Tibial nerve (tissue), 4 donors: ENCODE measurements at places on chromosomes 7 and 10.

GRCh38 chr10:49115796-49116508 is 630 bp upstream of the VSTM4 start:
- no peak for DNase-seq

DNA sequence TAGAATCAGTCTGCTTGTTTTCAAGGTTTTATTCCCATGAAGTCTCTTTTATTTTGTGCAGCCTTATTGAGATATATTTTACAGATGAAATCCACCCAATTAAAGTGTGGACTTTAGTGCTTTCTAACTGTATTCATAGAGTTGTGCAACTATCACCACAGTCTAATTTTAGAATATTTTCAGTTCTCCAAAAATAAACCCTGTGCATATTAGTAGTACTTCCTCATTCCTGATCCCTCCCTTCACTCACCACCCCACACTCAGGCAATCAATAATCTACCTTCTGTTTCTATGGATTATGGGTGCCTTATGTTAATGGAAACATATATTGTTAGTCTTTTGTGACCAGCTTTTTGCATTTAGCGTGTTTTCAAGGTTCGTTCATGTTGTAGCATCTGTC is 185.7 kb upstream of the TMEM72 start:
- no peak for DNase-seq

GRCh38 chr7:7051206-7051877 is 131.0 kb upstream of the C1GALT1 start:
- DNase-seq, result peak; percentile 13

DNA sequence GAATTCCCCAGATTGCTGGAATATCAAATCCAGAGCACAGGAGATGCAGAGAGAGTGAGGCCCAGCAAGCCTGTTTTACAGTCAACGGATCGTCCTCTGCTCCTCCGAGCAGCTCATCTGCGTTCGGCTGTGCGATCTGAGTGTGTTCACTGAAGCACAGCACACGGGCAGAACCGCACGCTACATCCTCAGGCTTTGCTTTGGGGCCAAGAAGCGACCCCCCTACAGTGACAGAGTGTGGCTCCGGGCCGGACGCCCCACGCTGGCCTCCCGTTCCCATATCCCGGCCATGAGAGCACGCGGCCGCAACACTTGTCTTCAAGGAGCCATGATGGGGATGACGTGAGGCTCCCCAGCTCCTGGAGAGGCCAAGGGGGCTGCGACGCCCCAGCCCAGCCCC is 431.4 kb downstream of the DNAJB6 start:
- DNase-seq, result no peak

GRCh38 chr7:36283711-36284130 is 105.9 kb upstream of the ANLN start:
- DNase-seq, result peak; percentile 34

DNA sequence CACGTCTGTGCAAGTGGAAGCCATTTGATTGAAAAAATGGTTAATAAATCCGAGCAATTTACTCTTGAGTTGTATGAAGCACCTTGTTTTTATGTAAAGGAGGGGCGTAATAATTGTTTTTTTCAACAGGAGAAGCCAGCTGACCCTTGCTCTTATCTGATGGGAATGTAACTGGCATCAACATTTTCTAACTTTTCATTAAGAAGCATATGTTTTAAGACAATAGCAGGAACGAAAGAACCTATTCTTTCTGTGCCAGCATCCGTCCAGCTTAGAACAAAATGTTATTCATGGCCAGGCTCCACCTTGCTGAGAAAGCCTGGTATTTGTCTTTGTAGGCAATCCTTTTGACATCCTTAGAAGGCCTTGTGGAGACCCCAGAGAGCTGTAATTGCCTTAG is 22.2 kb upstream of the AFAP1L2 start:
- DNase-seq, result no peak

DNA sequence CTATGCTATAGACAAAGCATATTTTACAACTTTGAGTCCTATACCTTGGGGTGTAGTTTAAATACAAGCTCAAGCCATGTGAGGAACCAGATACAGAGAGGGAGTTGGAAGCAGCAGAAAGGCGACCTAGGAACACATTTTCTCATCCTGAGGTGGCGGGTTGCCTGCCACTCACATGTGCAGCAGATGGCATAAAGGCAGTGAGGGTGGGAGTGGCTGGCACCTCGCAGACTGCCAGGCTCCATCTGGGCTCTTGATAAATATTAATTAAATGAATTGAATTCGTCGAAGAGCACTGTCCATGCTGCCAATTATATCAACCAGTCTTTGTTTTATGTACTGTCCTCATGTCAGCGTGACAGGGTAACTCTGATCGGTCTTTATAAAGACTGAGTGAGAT is 79.0 kb upstream of the SEMA3C start:
- DNase-seq, result no peak

DNA sequence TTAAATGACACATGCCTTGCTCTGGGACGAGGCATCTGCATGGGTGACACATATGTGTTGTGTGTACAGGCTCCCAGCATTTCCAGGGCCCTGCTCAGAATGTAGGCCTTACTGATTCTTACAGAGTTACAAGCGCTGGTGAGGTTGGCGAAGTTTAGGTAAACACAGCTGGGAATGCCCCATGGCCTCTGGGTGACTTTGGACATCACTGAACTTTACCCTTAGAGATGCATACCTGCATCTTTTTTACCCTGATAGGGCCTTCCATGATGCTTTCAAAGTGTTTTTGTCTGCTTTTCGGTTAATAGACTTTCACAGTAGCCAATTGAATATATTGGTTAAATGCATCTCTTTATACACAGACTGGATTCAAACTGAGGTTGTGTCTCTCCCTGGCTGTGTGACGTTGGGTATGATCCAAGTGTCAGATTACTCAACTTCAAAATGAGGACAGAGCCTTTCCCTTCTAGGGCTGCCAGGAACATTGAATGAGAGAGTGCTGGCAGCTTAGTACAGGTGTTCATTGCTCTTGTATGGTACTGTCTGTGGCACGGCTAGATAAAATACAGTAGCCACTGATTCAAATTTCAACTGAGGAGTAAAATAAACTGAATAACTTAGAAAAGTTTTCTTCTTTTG is 29.5 kb downstream of the EGFR start:
- DNase-seq, result no peak

DNA sequence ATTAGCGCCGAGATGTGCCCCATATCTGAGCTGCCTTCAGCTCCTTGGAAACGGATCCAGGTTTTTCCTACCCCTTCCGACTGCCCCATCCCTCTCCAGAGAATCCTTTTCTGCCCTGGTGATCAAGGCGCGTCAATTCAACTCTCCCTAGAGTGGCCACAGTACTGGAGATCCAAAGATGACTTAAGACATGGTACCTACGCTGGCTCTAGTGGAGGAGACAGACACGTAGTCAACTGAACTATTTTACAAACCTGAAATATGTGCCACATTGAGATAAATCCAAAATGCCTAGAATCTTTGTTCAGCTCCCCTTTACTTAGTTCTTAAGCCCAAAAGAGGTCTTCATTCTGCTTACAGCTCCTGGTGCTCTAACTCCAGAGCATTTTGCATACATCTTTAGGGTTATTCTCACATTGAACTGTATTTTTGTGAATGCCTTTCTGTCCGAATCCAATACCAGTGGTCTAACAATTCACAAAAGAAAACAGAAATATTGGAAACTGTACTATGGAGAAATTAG is 444 bp upstream of the TNPO3 start:
- DNase-seq, result no peak
